Globus pallidus (tissue), 1 donor: ENCODE measurements at places on chromosomes 11 and 22.

DNA sequence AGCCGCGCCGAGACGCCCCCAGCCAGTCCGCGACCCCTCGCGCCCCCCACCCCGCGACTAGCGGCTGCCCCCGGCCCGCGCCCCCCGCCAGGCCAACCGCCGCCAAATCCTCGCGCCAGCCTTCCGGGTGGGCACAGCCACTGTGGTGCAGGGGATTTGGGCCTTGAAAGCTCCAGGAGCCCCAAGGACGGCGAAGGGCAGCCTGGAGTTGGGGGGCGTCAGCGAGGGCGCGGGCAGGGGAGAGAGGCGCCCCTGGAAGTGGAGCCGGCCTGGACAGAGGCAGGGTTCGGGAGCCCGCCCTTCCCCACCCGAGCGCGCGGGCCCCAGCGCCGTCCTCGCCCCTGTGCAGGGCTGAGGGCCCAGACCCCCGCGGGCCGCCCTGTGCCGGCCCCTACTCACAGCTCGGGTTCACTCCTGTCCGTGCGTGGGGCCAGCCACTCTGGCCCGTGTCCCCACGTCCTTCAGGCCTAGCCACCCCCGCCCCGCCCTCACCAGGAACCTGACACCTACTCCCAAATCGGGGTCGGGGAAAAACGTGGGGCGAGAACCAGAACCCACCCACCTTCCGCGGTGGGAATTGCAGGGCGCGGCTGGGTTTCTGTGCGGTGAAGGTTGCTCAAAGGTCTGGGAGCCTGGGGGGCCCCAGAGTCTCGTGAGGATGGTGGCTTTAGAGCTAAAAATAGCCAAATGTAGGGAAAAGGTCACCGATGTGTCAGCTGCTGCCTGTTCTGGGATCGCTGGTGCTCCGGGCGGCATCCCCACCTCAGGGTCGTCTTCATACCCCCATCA, at the start of gene CPT1B:
Gene CPT1B (minus strand): TSS at position 441 of the 789 bp plus-strand sequence. CDS start 512 bp downstream, outside the sequence.
- DNase-seq: no peak

- DNase-seq: no peak
Observed at GRCh38 chr11:91587131-91587530, 637.5 kb upstream of the FAT3 start.

DNA sequence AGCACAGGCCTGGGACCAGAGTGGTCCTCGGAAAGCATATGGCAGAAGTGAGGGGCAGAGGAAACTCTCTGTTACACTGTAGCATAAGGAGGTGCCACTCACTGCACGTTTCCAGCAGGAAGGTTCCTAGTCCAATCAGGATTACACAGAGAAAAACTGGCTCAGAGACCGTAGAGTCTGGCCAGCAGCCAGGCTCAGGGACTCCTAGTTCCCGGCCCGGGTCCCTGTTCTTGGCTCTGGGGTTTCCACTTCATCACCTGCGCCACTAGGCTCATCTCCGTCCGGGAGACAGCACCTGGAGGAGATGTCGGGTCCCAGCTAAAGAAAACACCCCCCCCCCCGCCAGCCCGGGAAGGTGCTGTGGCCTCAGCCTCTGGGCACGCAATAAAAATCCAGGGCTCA, 1.1 kb downstream of the TTLL12 start:
- DNase-seq: peak; percentile 7

DNA sequence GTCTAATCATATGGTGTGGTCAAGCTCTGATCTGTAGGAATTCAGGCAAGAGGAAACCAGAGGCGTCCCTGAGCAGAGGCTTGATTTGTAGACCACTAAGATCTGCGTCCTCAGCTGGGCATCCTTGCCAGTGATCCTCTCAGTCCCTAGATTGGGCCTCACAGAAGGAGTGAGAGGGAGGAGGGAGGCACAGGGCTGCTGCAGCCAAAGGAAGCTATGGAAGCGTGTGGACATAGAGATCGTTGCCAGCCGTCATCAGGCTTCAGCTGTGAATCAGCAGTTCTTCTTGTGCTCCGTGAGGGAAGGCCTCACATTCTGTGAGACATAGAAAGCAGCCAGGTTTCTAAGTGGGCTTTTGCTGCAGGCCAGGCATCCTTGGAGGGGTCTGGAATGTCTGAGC, 254.6 kb upstream of the KIRREL3 start:
- no peak for DNase-seq

DNA sequence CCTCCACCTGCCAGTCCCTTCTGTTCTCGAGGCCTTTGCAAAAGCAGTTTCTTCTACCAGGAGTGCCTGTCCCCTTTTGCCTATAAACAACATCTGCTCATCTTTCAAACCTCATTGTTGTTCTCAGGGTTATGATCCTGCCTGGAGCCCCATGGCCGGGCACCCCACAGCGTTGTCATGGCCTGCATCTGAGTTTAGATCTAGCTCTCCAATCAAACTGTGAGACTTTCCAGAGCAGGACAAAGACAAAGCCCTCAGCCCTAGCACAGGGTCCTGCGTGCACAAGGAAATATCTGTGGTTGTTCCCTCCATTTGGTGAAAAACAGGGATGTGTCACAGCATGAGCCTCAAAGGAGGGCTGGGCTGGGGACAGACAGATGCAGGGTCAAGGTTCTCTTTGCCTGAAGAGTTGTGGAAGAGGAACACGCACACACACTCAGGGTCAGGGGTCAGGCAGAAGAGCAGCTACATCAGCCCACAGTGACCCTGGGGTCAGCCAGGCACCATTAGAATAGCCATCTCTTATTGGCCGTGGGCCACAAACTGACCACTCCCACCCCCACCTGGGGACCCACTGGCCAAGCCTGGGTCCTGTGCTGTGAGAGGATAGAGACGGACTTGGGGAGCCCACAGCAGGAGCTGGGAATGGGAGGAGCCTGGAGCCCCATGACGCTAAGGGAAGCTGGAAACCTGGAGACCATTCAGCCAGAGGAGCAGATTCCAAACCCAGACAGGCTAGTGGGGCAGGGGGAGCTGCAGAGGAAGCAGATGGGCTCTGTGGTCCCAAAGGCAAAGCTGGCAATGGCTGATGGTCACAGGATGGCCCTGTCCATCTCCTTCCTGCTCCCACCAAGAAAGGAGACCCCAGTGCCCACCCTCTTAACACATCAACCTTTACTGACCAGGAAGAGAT, 99.4 kb downstream of the PDE2A start:
- DNase-seq: no peak

- DNase-seq: no peak
Observed at GRCh38 chr11:65468874-65469333, 29.9 kb upstream of the MALAT1 start.
